ENCODE measurements at places on chromosomes 2 and 18.

DNA sequence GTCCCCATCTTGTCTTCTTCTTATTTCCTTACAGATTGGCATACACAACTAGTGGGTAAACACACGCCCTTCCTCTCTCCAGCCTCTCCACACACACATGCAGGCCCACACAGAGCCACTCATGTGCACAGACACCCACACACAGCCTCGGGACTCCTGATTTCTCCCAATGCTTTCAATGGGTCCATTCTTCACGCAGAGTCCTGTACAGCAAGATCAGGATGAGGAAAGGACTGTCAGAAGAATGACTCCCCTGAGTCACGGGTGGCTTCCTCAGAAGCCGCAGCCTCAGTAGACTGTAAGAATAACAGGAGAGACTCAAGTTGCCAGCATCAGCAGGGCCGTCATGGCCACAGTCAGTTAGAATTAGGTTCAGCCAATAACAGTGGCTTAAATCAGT lies 109.1 kb upstream of the GLI2 start:
- DNase-seq: no peak

DNA sequence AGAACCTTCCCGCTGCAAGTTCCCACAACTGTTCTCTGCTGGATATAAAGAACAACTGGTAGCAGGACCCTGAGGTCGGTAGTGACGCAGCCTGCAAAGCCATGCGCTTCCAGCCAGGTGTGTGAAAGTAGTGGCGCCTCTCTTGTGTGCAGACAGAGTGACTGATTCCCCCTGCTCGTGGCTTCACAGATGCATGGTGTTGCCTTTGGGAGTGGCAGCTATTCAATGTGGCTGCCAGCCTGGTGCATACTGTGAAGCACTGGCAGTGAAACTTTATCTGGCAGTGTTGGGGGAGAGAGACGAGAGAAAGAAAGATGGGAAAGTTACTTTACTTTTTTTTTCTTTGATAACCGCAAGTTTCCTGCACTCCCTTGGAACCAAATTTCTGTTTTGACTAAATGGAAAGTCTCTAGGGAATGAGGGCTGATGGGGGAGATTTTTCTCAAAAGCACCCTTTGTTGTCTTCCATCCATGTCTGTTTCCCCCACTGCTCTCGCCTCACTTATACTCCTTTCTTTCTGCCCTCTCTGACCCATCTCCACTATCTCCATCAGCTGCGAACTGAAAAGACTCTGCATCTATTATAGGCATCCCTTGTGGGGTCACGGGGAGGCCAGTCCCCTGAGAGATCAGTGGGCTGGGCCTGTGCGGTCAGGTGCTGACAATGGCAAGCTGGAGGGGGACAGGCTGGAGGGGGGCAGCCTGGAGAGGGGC lies 90.0 kb upstream of the TNP1 start:
- DNase-seq: no peak

DNA sequence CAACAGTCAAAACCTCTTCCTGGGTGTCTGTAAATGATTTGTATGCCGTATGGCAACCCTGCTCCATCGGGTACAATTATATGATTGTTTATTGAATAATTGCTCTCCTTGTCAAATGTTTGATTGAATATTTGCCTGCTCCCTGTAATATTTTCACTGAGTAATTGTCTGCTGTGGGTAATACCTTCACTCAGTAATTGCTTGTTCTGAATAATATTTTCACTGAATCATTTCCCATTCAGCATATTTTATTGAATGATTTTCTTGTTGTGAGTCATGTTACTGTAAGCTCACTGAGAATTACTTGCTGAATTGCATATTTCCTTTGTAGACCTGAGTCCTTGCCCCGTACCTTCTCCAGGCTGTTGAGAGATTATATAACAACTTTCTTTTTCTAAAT lies 535.2 kb downstream of the METTL4 start:
- no peak for DNase-seq

- no peak for DNase-seq
These were observed 11.7 kb upstream of the FBXO11 start for GRCh38 chr2:47918043-47918442.

GRCh38 chr2:30796699-30797098 lies 10.5 kb downstream of the CAPN13 start:
- DNase-seq: no peak

All from activated T-cell treated with anti-CD3 and anti-CD28 coated beads, Interleukin-2, amount 50 U/mL, for 48 hours (primary cell).